ENCODE measurements at places on chromosomes 7 and 10. TPM values are rescaled to one million over a fixed set of nuclear protein-coding genes. Genes with fewer than 3 reads are reported as not detected.

The WNT8B gene
- 1.9 TPM for total RNA-seq

The ZNF853 gene
- 9.8 TPM for total RNA-seq

The MTERF1 gene
- 13.5 TPM for total RNA-seq

The PRF1 gene
- not detected for total RNA-seq

The DTX2 gene
- 72.8 TPM for total RNA-seq

The GSTO2 gene
- 30.7 TPM for total RNA-seq

The FAS gene
- total RNA-seq = 4.3 TPM

GRCh38 chr7:11727864-11728263 is 104.1 kb downstream of the THSD7A start:
- DNase-seq = no peak

- DNase-seq = no peak
These were observed 31.1 kb upstream of the LRRN3 start for GRCh38 chr7:111059833-111060232.

GRCh38 chr10:65570143-65571010 is 1355.5 kb upstream of the LRRTM3 start:
- DNase-seq = peak; percentile 87

- DNase-seq = no peak
These were observed 151.1 kb downstream of the TFPI2 start for GRCh38 chr7:93739424-93739823.

- DNase-seq = no peak
These were observed 65.6 kb upstream of the MKI67 start for GRCh38 chr10:128191847-128192246.

GRCh38 chr10:117175901-117176534 is 21.3 kb upstream of the KCNK18 start:
- DNase-seq = peak; percentile 88

DNA sequence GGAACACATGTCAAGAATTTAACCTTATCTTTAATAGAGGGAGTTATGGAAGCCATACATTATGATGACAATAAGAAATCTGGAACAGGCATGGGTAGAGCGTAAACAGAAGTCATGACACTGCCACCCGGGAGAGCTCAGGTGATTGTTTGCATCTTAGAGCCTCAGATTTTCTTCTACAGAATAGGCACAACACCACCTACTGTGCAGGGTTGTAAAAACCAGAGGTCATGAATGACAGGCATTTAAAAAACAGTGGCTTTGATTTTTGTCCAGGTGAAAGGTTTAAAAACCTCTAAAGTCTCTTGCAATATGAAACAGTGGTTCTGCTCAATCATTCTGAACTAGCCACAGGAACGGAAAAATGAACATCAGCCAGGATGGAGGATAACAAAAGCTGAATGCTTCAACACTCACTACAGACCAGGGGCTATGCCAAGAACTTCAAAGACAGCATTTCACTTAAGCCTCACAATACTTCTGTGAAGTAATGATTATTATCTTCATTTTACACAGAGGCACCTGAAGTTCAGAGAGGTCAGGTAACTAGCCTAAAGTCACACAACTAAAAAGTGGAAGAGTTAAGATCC is 123.8 kb downstream of the SLC25A13 start:
- peak; percentile 48 for DNase-seq

DNA sequence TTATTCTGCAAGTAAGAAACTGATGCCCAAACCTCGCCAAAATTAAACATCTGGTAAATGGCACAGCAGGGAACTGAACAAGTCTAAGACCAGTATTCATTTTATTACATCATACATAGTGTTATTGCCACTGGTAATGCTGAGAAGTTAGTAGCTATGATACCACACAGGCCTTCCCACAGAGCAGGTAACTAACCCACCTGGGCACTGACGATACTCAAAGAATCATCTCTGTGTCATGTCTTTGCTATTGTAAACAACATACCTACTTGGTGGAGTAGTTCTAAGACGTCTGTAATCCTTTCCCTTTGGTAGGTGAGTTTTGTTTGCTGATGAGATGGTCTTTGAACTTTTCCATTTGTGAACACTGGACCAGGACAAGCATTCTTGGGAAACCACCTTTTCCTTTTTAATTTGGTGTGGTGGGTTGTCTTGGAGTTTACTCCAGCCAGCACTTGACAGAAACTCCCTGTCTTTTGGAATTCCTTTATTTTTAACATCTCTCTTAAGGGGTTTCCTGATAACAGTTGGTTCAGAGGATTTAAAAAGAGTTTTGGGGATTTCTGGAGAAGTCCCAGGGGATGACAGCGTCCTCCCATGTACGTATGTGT is 40.9 kb downstream of the PDSS1 start:
- DNase-seq = no peak

DNA sequence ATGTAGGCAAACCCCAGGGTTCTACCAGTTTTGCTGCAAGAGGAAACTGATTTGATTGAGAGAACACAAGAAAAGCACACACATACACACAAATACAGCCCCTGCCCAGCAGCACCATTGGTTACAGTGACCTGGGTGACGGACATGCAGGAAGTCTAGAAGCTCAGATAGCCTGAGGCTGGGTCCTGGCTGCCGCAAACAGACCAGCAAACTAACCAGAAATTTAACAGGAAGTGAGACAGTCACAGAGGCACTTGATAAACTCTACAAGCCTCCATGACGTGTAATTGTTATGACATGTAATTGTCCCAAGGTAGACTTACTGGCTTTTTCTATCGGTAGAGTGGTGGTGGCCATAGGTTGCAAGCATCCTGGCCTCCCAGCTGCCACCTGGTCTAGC is 58.9 kb downstream of the PRKAR2B start:
- DNase-seq = no peak

GRCh38 chr7:151982806-151983205 is 26.6 kb downstream of the GALNTL5 start:
- no peak for DNase-seq

- peak; percentile 84 for DNase-seq
These were observed 45.4 kb upstream of the GRM3 start for GRCh38 chr7:86598311-86598710.

- DNase-seq = no peak
These were observed 6.9 kb downstream of the PDGFA start for GRCh38 chr7:512541-513311.

GRCh38 chr7:38798552-38799267 is 110.3 kb downstream of the VPS41 start:
- DNase-seq = peak; percentile 91

DNA sequence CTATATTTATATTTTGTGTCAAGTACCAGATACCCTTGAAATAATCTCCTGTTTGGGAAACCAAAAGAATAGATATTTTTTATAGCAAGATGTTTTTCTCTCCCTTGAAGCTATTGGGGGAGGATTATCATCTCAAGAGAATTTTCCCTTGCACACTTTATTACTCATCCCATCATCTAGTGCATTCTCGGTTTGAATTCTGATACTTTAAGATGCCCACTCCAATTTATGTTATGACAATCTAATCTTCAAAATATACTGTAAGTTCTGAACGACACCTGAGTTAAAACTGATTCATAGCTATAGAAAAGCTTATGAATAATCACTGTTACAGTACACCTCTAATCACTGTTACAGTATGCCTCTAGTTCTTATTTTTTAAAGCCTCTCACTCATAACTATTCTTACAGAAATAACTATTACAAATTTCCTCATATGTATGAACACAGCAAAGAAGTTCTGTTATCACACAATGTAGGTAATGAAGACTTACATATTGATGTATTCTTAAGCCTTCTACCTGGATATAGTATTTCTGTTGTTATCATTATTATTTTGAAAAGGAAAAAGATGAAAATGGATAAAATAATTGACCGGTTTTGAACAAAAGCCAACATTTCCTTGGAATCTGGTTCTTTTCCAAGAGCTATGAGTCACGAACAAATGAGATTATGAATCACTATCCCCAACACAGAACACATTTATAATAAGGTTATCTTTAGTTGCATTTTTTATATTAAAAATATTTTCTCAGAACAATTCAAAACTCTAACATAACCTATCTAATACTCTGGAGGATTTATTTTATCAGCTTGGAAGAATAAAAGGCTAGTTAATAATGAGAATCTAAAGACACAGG is 72.3 kb upstream of the FAM13C start:
- DNase-seq = no peak

DNA sequence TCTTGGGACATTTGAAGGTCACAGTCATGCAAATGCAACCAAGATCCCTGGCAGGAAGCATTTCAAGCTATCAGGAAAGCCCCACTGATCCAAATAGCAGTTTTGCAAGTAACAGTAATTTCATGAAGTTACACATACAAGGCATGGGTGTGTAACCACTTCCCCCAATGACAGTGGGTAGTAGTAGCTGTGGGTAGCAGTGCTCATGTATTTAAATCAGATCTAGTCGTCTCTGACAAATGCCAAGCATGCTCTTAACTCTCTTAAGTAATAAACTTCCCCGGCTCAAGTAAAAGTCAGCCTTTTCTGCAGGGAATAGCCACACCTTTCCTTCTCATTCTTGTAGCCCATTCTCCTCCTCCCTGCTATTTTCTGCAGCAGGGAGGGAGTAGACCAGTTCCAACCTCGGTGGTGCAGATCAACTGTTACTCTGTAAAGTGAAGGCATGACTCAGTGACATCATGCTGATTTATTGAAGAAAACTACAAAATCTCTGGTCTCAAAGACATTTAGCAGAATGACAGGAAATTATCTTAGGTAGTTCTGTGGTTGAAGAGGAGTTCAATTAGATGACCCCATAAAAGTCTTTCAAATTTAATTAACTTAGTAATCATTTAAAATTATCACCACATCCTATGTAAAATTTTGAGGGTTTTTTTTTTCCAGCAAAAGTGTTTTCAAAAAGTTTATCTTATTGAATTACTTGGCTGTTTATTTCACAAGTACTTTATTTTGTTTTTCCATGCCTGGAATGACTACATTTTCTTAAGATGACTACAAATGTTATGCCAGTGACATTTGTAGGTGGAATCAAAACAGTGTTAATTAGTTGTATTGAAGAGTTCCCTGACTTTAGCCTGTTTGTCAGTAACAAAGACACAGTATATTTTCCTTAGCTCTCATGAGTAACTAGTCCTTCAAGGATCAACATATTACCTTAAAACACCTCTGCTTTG is 568.3 kb downstream of the INHBA start:
- no peak for DNase-seq

- DNase-seq = no peak
These were observed 28.4 kb upstream of the PDLIM1 start for GRCh38 chr10:95319239-95319638.

DNA sequence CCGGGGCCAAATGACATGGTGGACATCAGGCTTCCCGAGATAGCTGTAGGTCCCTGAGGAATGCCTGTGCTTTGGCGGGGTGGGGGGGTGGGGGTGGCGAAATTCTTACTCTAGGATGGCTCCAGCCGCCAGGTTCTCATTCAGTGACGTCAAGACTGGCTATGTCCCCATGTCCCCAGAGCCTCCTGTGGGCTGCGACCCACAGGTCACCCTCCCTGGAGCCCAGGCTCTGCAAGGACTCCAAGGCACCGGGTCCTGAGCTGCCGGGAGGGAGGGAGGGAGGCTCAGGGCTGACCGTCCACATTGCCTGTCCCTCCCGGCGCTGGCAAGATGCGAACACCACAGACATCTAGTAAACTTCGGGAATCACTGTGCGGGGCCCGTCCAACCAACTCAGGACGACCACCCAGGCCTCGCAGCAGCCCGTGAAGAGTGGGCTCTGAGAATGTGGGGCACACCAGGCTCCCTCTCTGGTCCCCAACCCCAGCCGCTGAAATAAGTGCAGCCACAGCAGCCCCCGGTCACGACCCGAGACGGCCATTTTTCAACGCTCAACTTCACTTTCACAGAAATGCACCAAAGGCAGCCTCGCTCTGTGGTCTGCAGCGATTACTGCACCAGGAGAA is 12.6 kb downstream of the GPR146 start:
- no peak for DNase-seq
